ENCODE measurements at places on chromosomes 2 and 18. TPM values are rescaled to one million over a fixed set of nuclear protein-coding genes. Genes with fewer than 3 reads are reported as not detected.

The VAMP5 gene
- polyA plus RNA-seq: 110 TPM

DNA sequence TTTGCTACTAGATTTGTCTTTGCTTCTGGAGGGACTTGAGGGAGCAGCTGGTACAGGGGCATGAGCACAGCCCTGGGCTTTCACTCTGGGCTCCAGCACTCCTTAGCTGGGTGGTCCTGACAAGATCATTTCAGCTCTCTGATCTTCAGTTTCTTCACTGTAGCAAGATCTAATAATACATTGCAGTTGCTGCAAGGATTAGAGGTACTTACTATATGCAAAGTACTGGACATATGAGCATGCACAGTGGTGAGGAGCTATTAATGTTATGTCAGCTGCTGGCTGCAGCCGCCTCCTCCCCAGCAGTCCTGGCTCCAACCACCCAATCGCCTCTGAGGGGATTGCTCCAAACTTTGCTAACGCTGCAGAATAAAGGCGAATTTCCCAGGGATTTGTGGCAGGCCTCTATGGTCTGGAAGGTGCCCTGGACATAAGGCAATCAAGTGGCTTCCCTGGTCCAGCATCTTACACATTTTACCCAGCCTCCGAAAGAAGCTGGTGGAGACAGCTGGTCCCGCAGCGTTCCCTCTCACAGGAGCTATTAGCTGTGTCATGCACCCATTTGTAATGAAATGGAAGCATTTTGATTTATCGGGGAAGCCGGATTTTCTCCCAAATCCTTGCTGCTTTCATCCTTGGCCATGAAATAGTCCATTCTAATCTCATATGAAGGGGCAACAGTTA, 96.7 kb downstream of the RHOB start:
- H3K36me3 ChIP-seq: no peaks in the 10 kb centered on the region
- no peak for DNase-seq
- H3K27me3 ChIP-seq: no peaks in the 10 kb centered on the region
- H3K4me1 ChIP-seq: peaks cover 12% of the 10 kb centered on the region

The C18orf54 gene
- 0.79 TPM for polyA plus RNA-seq

The DCC gene
- polyA plus RNA-seq: not detected

The PSMA8 gene
- not detected for polyA plus RNA-seq

GRCh38 chr2:204538182-204539018, 6.9 kb upstream of the PARD3B start:
- no peak for DNase-seq
- no peaks in the 10 kb centered on the region for H3K4me1 ChIP-seq
- H3K27ac ChIP-seq: no peak overlapping the region
- no peaks in the 10 kb centered on the region for H3K27me3 ChIP-seq

GRCh38 chr2:100380681-100381080, 36.8 kb downstream of the CHST10 start:
- no peaks in the 10 kb centered on the region for H3K4me1 ChIP-seq
- H3K27ac ChIP-seq: no peak overlapping the region

DNA sequence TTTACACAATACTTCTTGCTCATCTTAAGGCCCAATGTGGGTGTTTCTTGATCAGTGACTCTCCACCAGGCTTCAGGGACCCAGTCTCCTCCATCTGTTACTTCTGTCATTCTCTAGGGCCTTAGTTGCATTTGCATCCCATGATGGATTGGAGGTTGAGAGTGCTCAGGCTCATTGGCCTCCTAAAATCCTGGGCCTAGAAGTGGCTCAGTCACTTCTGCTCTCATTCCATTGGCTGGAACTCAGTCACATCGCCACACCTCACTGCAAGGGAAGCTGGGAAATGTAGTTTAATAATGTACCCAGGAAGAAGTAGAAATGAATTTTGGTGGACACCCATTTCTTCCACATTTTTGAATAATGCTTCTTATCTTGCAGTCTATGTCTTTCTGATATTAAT, 223.5 kb downstream of the HRH4 start:
- no peak for DNase-seq
- no peaks in the 10 kb centered on the region for H3K4me1 ChIP-seq
- H3K36me3 ChIP-seq: no peaks in the 10 kb centered on the region
- H3K4me3 ChIP-seq: no peak overlapping the region
- H3K27ac ChIP-seq: no peak overlapping the region

The MREG gene
- 6.9 TPM for polyA plus RNA-seq

The SAP130 gene
- polyA plus RNA-seq: 32.1 TPM

The MAP4K4 gene
- 18.1 TPM for polyA plus RNA-seq

DNA sequence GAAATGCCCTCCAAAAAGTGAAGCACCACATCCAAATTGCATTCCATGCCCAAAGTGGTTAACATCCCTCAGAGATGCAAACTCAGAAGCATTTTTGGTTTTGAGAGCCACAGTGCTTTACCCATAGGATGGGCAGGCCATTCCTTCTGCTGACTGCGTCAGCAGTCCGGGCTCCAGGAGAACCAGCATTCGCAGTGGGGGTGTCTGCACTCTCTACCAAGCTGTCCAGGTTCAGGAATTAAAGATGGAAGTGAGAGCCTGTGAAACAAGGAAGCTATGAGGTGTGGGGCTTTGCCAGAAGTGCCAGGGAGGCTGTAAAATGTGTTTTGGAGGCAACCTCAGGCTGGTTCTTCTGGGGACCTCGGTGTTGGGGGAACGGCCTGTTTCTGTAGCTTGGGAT, 205.7 kb downstream of the AGAP1 start:
- H3K4me1 ChIP-seq: peaks cover 7% of the 10 kb centered on the region
- no peak overlapping the region for H3K27ac ChIP-seq
- H3K36me3 ChIP-seq: no peaks in the 10 kb centered on the region
- H3K4me3 ChIP-seq: no peak overlapping the region
- no peaks in the 10 kb centered on the region for H3K27me3 ChIP-seq

DNA sequence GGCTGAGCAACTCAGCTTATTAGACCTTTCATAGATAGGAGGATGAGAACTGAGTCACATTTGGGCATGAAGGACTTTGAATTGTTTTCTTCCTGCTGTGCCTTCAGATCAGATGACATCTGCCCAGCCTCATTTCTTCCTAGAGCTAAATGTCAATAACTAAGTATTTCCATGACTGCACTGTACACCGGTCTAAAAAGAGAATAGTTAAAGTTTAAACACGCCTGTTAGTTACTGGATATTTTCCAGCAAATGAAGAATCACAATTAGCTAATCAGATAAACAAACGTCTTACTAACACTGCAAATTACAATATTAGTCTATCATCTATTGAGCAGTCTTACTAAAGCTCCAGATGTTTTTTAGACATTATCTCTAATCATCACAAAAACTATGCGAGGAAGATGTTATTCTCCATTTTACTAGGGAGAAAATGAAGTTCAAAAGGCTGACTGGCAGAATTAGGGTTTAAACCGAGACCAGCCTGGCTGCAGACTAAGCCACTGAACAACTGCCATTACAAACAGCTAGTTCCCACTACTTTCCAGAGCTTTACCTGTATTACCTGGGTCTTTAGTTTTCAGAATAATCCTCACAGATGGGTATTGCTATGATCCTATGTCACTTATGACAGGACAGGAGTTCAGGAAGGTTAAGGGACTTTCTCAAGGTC, 69.4 kb upstream of the ZNF397 start:
- no peaks in the 10 kb centered on the region for H3K27me3 ChIP-seq
- H3K36me3 ChIP-seq: no peaks in the 10 kb centered on the region
- H3K4me3 ChIP-seq: no peak overlapping the region
- no peak overlapping the region for H3K27ac ChIP-seq

DNA sequence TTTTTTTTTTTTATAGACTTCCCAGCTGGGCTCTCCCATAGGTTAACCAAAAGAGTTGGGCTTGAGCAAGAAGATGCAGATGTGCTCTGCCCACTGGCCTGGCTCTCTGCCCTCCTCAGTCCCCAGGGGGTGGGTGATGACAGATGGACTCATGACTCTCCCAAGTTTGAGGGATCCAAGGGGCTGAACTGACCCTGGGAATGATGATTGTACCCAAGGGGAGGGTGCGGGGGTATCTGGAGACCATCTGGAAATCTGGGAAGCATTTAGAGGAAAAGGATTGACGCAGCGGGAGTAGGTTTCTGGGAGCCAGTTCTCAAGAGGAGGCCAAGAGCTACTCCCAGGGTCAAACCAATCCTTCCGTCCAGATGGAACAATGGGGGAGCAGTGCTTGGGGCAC, 330.8 kb downstream of the CYP26B1 start:
- no peak overlapping the region for H3K4me3 ChIP-seq
- no peaks in the 10 kb centered on the region for H3K36me3 ChIP-seq
- no peak overlapping the region for H3K27ac ChIP-seq
- no peak for DNase-seq
- no peaks in the 10 kb centered on the region for H3K4me1 ChIP-seq

DNA sequence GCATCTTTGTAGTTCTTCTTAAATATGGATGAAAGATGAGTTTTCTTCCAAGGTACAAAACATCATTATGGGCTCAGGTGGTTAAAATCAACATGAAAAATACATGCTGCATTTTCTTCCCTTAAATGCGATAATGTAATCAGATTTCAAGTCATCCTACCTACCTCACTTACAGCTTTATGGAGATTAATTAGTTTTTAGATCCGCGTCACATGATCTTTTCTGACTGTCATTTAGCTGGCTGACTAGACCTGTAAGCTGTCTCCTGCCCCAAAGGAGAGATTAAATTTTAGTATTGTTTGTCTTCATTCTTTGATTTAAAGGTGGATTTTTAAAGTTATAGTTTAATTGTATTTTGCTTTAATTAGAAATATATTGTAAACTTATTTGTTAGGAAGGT, 678.0 kb upstream of the ZEB2 start:
- DNase-seq: no peak
- H3K4me1 ChIP-seq: no peaks in the 10 kb centered on the region
- no peaks in the 10 kb centered on the region for H3K27me3 ChIP-seq
- no peak overlapping the region for H3K4me3 ChIP-seq

The OR6B2 gene
- not detected for polyA plus RNA-seq

DNA sequence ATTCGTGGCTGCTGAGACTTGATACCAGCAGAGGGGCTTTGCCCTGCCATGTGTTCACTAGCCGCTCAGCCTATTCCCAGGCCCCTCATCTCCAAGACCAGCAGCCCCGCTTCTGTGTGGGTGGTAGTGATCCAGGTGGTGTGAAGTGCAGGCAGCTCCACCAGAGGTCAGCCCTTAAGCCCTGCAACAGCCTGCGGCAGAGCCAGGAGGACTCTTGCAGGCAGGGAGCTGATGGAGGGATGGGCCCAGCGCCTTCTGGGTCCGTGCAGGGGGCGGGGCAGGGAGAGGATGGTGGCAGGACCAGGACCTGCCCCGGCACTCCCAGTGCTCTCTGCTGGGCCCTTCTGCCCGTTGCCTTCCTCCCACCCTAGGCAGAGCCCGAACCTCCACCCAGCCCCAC, 162.0 kb downstream of the SH3BP4 start:
- no peaks in the 10 kb centered on the region for H3K36me3 ChIP-seq
- no peaks in the 10 kb centered on the region for H3K27me3 ChIP-seq
- H3K4me1 ChIP-seq: no peaks in the 10 kb centered on the region
- no peak overlapping the region for H3K27ac ChIP-seq
- H3K4me3 ChIP-seq: no peak overlapping the region

GRCh38 chr2:136238286-136239078, 120.5 kb upstream of the CXCR4 start:
- DNase-seq: no peak
- peak overlapping the region; percentile 45 for H3K27ac ChIP-seq
- H3K27me3 ChIP-seq: no peaks in the 10 kb centered on the region

- no peaks in the 10 kb centered on the region for H3K4me1 ChIP-seq
- H3K27ac ChIP-seq: no peak overlapping the region
- no peaks in the 10 kb centered on the region for H3K27me3 ChIP-seq
- peaks cover 2% of the 10 kb centered on the region for H3K36me3 ChIP-seq
- H3K4me3 ChIP-seq: no peak overlapping the region
These were observed 202.4 kb downstream of the KLHL29 start for GRCh38 chr2:23587341-23587880.

DNA sequence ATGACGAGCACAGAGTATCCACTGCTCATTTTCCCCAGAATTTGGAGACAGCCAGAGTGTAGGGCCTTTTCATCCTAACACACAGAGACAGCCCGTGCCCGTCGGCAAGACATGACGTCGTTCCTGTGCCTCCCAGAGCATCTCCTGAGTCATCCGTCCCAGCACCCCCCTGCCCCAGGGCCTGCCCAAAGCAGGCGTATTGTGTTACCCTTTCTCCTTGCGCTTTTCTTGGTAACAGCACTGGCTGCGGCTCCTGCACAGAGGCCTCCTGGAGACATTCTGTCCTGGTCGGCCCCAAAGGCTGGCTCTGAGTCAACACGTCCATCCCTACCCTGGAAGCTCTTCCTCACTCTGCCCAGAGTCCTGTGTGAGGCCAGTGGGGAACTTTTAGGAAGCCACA, 217.1 kb downstream of the KLHL29 start:
- no peaks in the 10 kb centered on the region for H3K36me3 ChIP-seq
- no peak overlapping the region for H3K27ac ChIP-seq
- no peak for DNase-seq
- H3K4me1 ChIP-seq: no peaks in the 10 kb centered on the region
- no peak overlapping the region for H3K4me3 ChIP-seq

DNA sequence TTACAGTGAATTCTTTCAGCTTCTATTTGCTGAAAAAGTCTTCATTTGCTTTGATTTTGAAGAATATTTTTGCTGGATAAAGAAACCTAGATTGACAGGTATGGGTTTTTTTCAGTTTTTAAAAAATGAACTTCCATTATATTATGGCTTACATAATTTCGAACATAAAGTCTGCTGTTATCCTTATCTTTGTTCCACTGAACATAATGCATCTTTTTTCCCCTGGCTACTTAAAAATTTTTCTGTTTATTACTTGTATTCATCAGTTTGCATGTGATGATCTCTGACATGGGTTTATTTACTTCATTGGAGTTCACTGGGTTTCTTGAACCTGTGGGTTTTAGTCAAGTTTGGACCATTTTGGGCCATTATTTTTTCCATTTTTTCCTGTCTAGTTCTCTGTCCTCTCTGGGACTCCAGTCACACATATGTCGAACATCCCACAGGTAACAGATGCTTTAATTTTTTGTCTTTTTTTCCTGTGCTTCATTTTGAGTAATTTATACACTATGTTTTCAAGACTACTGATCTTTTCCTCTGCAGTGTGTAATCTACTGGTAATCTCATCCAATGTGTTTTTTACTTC, 33.1 kb downstream of the SEC11C start:
- H3K36me3 ChIP-seq: no peaks in the 10 kb centered on the region
- H3K27ac ChIP-seq: no peak overlapping the region
- no peak overlapping the region for H3K4me3 ChIP-seq
- DNase-seq: no peak
- H3K4me1 ChIP-seq: no peaks in the 10 kb centered on the region

GRCh38 chr18:56330366-56331110, 307.9 kb downstream of the TXNL1 start:
- no peaks in the 10 kb centered on the region for H3K27me3 ChIP-seq
- H3K4me1 ChIP-seq: no peaks in the 10 kb centered on the region
- no peak overlapping the region for H3K4me3 ChIP-seq
- no peaks in the 10 kb centered on the region for H3K36me3 ChIP-seq
- no peak overlapping the region for H3K27ac ChIP-seq
- no peak for DNase-seq

DNA sequence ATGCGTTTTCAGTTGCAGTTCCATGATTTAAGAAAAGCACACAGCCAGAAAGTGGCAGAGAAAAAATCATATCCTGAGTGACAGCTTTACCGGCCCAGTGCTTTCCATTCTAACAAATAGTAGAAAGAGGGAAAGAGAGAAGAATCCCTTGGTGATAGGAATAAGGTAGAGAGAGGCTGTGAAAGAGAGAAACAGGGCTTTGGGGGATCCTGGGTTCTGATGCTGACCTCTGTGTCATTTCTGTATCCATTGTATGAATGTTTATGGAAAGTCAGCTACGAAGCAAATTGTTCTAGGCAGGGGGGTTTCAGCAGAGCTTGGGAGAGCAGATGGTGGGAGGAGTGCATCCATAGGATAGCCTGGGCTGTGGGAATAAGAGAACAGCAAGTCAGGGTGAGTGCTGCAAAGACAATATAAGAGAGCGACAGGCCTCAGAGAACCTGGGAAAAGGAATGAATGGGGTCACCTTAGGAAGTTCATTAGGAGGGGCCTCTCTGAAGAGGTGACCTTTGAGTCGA, 203.4 kb upstream of the TNP1 start:
- H3K36me3 ChIP-seq: no peaks in the 10 kb centered on the region
- H3K27me3 ChIP-seq: no peaks in the 10 kb centered on the region
- H3K4me1 ChIP-seq: no peaks in the 10 kb centered on the region
- no peak overlapping the region for H3K4me3 ChIP-seq

Data from small intestine (tissue), 16 donors.